ENCODE measurements at places on chromosomes 16 and 17. TPM values are rescaled to one million over a fixed set of nuclear protein-coding genes. Genes with fewer than 3 reads are reported as not detected.

DNA sequence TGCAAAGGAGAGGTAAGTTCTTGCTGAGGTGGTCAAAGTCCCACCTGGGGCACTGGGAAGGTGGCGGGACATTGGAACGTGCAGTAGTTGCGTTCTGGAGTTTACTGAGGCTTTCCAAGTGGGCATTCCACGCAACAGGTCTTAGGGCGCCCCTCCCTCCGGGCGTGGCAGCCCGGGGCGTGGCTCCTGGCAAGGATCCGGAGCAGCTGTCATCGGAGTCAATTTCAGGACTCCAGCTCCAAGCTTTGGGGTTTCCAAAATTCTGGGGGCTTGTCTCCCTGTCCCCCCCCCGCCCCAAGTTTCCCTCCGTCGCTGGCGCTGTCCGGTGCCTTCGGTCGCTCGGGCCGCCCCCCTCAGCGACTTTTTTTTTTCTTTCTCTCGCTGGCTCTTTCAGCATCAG is 43.1 kb upstream of the AMZ2 start:
- no peak for DNase-seq

DNA sequence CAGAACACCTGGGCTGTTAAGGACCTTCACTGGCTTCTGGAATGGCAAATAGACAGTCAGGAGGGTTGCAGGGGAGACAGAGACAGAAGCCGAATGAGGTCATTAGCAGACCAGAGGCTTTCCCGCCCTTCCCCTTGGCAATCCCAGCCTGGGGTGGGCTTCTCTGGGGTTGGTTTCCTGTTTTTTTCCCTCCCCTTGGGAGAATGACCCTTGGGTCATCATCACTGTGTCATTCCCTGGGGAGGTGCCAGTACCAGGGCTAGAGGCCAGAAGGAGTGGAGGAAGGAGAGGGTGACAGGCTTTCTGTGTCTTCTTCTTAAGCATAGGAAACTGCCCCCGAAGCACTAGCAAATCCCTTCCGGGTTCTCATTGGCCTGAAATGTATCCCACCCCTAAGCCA is 42.9 kb upstream of the IL21R start:
- DNase-seq = no peak

DNA sequence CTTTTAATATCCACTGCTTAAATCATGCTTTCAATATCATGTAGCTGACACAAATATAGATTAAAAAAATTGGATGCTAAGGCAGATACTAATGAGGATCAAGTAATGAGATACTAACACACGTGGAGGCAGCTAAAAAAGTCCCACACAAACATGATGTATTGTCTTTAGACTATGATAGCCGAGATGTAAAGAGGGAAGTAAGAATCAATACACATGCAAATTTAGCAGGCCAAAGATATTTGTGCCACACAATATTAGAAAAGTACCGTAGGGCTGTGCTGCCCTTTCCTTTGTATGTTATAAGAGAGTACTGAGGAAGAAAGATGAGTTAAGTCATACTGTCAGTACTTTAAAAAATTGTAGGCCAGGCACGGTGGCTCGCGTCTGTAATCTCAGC is 51.4 kb upstream of the STAC2 start:
- DNase-seq = no peak

DNA sequence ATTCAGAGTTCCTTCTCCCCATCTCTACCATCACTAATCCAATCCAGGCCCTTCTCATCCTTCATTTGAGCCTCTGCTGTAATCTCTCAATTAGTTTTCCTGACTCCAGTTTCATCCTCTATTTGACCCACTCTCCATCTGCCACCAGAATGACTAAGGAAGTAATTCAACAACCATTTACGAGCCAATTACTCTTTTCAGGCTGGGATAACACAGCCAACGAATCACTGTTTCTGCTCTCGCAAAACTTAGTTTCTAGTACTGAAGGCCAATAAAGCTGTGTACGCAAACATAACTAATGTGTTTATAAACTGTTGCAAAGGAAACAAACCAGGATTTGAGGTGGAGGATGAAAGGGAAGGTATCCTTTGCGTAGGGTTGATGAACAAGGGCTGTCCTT is 53.7 kb downstream of the MAP2K6 start:
- DNase-seq = no peak

DNA sequence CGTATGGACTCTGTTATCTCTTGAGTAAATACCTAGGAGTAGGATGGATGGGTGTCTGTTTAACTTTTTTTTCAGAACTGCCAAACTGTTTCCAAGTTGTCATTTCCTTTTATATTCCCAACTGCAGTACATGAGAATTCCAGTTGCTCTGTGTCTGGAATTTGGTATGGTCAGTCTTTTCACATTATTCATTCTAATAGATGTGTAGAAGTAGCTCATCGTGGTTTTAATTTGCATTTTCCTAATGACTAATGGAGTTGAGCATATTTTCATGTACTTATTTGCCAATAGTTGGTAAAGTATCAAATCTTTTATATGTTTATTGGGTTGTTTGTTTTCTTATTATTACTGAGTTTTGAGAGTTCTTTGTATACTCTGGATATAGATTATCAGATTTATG is 27.0 kb downstream of the MRTFB start:
- no peak for DNase-seq

DNA sequence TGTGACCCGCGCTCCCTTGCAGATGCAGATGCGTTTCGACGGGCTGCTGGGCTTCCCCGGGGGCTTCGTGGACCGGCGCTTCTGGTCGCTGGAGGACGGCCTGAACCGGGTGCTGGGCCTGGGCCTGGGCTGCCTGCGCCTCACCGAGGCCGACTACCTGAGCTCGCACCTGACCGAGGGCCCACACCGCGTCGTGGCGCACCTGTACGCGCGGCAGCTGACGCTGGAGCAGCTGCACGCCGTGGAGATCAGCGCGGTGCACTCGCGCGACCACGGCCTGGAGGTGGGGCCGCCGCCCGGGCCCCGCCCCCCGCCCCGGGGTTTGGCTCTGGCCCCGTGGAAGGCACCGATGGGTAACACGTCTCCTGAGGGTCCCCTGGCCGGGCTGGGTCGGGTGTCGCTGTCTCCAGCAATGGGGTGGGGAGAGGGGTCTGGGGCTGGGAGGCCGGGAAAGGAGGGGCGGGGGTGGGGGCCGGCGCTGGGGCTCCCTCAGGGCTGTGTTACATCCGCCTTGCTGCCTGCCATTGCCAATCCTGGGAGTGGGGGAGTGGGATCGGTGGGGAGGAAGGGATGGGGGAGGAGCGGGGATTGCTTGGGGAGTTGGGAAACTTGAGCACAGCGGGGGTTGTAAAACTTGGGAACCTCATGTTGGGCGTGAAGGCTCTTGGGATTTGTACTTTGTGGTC is 737 bp downstream of the NUDT16L1 start:
- peak; percentile 46 for DNase-seq

DNA sequence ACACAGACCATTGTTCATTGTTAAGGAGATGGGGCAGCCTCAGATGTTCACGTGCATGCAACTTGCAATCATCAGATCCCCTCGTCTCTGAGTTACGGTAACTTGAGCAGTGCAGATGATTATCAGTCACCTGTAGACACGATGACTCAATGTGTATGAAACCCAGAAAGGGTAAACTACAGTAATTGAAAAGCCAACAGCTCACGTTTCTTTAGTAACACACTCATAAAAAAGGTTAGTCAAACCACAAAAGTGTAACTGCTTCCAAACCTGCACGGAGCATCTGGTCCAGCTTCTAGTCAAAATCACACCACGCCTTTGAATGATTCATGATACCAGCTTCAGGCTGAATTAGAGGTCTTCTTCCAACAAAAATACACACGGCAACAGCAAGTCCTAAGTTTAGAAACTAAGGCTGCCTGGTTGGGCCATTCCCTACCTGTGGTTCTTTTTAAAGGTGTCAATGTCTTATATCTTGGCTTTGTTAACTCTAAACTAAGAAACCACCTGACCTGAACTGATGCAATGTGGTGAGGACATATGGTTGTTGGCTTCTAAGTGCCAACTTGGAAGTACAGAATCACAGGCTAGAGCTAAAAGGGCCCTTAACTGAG is 32.3 kb downstream of the GRB7 start:
- DNase-seq = peak; percentile 56

GRCh38 chr16:2194166-2194834 is 2.1 kb downstream of the CASKIN1 start:
- DNase-seq = peak; percentile 43

DNA sequence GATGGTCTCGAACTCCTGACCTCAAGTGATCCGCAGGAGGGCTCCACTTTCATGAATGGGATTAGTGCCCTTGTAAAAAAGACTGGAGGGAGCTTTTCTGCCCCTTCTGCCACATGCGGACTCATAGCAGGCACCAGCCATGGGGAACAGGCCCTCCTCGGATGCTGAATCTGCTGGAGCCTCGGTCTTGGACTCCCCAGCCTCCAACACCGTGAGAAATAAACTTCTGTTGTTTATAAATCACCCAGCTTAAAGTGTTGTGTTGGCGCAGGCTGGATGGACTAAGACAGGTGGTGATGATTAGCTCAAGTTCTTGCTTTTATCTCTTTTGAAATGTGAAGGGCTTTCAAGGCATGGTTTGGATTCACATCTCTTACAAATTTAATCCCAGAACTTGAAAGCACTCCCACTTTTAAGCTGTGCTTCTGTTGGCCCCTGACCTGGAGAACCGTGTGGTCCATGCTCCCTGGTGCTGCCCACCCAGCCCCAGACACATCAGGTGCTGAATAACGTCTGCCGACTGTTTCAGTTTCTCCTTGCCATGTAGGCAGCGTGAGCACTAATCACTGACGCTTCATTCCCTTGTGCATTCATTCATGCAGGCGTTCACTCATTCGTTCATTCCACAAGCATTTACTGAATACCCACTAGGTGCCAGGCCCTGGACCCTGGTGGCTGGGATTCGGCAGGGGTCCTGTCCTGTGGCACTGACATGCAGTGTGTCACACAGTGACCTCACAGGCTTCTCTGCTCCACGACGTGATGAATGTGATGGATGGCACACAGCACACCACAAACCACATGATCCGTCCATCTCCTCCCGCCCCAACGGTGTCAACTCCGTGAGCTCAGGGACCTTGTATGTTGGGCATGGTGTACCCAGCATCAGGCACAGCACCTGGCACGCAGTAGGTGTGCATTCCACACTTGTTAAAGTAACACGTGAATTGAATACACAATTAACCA is 8.9 kb downstream of the CIBAR2 start:
- DNase-seq = no peak

DNA sequence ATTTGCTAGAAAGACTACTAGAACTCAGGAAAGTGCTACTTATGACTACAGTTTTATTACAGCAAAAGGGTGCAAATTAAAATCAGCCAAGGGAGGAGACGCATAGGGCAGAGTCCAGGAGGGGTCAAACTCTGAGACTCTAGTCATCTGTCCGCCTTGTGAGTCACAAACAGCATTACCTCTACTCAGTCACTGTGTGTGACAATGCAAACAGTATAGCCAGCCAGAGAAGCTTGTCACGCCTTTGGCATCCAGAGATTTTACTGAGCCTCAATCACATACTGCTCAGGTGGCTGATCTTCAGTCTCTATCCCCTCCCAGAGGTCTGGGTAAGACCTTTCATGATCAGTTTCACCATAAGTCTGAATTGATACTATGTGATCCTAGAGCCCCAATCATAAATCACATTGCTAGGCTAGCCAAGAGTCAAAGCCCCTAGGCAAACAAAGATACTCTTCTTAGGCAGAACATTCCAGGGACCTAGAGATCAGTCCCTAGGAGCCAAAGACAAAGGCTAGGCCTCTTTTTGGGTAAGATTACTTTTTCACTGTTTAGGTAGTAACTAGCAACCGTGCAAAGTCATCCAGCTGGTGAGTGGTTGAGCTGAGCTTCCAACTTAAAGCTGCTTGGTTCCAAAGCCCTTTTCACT is 48.8 kb upstream of the CLEC19A start:
- no peak for DNase-seq

GRCh38 chr16:49972961-49973360 is 52.1 kb upstream of the CNEP1R1 start:
- no peak for DNase-seq

DNA sequence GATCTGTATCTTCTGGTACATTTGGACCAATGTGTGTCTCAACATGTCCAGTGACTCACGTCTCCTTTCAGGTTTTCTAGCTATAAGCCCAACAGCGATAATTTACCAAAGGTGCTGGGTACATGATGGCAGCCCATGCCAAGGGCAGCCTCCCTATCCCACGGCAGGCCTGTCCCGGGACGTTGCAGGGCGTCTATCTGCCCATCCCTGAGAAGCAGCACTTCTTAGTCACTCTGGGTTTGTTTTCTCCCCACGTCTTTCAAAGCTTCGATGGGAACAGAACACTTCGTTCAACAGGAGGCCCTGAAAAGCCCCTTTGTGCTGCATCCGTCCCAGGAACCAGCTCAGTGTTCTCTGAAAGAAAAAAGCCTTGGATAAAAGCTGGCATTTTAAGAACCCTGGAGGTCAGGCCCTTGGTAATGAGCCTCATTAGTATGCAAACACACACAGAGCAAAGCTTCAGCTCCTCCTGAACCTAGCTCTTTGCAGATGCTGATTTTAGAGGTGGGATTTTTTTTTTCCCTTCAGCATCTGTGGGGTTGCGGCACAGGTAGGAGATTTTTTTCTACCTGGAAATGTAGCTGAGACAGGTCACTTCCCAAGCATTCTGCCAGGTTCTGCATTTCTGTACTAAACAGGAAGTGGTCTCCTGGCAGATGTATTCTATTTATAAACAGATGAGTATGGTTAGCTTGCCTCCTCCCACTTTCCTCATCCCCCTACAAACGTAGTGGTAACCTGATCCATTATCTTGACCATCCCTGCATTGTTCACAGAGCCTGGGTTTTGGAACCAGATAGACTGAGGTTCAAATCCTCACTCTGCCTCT is 17.5 kb upstream of the MT4 start:
- peak; percentile 23 for DNase-seq

DNA sequence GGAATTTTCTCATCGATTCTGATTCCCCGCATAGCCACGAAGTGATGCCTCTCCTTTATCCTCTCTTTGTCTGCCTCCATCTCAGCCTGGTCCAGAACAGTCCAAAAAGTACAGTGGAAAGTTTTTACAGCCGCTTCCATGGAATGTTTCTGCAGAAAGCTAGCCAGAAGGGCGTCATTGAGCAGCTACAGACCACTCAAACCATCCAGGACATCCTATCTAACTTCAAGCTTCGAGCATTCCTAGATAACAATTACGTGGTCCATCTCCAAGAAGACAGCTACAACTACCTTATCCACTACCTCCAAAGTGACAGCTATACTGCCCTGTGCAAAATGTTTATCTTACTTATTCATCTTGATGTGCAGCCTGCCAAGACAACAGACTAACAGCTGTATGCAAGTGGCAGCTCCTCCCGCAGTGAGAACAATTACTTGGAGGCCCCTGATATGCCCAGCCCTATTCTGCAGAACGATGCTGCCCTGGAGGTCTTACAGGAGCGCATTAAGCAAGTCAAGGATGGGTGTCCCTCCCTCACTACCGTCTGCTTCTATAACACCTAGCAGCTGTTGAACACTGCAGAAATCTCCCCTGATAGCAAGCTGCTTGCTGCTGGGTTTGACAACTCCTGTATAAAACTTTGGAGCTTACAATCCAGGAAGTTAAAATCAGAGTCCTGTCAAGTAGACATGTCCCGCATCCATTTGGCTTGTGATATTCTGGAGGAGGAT is 38.9 kb downstream of the SLFN12L start:
- DNase-seq = no peak

DNA sequence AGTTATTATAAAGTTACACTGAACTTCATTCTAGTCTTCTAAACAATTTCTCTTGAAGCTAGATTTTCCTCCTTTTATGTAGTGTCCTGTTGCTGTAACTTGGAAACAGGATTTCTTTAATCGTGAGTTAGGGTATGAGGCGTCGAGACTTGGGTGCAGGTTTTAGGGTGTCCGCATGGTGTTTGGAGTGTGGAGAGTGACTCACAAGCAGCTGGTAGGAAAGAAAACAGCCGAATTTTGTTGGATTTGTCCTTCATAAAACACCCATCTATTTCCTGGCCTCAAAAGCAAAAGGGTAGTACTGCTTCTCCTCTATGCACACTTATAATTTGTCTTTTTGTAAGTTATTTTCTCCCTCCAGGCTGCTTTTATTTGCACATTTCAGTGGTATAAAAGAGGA is 1.6 kb downstream of the RPTOR start:
- DNase-seq = no peak

The CSH1 gene
- total RNA-seq = not detected

The USH1G gene
- total RNA-seq = not detected
